Urinary bladder (tissue), 4 donors: ENCODE measurements at places on chromosomes 13 and 19. TPM values are rescaled to one million over a fixed set of nuclear protein-coding genes. Genes with fewer than 3 reads are reported as not detected.

DNA sequence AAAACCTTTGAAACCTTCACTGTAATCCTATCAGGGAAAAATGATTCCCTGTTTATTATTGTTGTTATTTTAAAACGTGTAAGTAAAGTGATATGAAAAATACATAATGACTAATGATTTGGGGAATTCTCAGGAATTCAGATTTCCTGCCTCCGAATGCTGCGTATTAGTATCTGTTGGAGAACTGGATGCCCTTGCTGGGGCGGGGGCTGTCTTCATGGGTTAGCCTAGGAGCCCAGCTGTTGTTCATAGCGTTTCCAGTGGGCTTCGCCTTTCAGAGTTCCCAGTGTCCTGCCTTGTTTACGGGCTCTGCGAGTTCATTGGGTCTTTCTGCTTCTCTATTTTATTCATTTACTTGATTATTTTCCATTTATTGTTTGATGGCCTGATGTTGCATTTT is 18.4 kb downstream of the NAXD start:
- DNase-seq, result no peak

GRCh38 chr13:98843482-98843877 is 91.0 kb upstream of the SLC15A1 start:
- no peak for DNase-seq

GRCh38 chr19:2547721-2548120 is 71.8 kb downstream of the GADD45B start:
- DNase-seq, result no peak

DNA sequence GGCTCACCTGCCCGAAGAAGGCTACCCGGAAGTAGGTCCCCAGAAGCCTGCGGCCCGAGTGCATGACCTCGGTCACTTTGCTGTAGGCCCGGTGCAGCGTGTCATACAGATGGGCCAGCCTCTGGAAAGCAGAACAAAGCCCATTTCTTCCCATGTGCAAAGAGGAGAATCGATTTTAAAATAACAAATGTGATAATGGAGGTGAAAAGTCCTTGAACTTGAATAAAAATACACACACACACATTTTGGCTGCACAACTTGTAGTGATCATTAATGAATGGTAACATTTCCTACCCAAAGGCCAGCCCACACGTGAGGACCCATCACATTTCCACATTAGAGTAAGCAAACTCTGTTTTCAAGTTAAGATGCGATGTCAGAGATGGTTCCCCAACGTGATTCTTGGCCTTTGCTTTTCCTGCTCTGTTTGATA is 56.9 kb upstream of the SLC15A1 start:
- no peak for DNase-seq

GRCh38 chr19:49581007-49581508 is at the start of gene PRRG2:
Gene PRRG2, plus strand, starts transcription at chr19:49581316. Its CDS starts 1,904 bp downstream, at chr19:49583220.
- no peak for DNase-seq

The OR7D2 gene
- 0.03 TPM for polyA plus RNA-seq

- DNase-seq, result no peak
These were observed 43.2 kb downstream of the MTMR6 start for GRCh38 chr13:25244123-25244522.

- no peak for DNase-seq
These were observed 28.3 kb downstream of the CEBPA start for GRCh38 chr19:33273881-33274662.

The SMAD9 gene
- polyA plus RNA-seq, result 10.8 TPM

The SIGLEC11 gene
- 0.56 TPM for polyA plus RNA-seq
